Activated naive CD8-positive, alpha-beta T cell treated with anti-CD3 and anti-CD28 coated beads for 36 hours (primary cell): ENCODE measurements at places on chromosomes 16 and 17. TPM values are rescaled to one million over a fixed set of nuclear protein-coding genes. Genes with fewer than 3 reads are reported as not detected.
A peak's percentile ranks its signal among the peaks of the same experiment; 100 is the strongest.

The NOG gene
- 4.5 TPM for total RNA-seq

The TNS4 gene
- 7.3 TPM for total RNA-seq

The PPM1E gene
- 0.06 TPM for total RNA-seq

The TBX6 gene
- 1.1 TPM for total RNA-seq

The SLC46A1 gene
- total RNA-seq: 5.2 TPM

The MGAT5B gene
- 0.18 TPM for total RNA-seq

The DLX4 gene
- 0.62 TPM for total RNA-seq

The TEKT5 gene
- total RNA-seq: not detected

The SLFN12 gene
- total RNA-seq: 8.6 TPM

The CDH16 gene
- not detected for total RNA-seq

The ABCC11 gene
- total RNA-seq: 0.16 TPM

DNA sequence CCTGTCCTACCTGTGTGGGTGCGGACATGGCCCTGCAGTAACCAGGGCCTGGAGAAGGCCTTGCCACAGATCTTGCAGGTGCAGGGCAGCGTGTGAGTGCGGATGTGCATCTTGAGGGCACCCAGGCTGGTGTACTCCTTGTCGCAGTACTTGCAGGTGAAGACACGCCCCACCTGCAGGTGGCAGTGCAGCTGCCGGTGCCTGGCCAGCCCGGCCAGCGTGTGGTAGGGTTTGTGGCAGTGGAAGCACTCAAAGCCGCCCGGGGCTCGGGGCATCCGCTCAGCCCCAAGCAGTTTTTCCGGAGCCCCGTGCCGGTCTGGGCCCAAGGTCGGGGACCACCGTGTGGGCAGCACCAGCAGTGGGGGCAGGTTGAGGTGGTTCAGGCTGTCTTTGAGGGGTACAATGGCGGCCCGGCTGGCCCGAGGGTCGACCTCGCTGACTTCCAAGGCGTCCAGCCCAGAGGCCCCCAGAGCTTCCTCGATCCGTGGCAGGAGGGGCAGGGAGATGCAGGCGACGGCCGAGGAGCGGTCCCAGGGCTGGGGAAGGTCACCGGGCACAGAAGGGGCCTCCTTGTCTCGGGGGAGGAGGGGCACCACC lies 5.1 kb downstream of the SNAI3 start:
- H3K36me3 ChIP-seq: no peaks in the 10 kb centered on the region
- no peaks in the 10 kb centered on the region for H3K27me3 ChIP-seq
- peak; percentile 69 for DNase-seq
- peak overlapping the region; percentile 94 for H3K27ac ChIP-seq
- peak overlapping the region; percentile 62 for H3K4me3 ChIP-seq

- H3K36me3 ChIP-seq: no peaks in the 10 kb centered on the region
- H3K27me3 ChIP-seq: no peaks in the 10 kb centered on the region
- no peak overlapping the region for H3K27ac ChIP-seq
- no peak for DNase-seq
Observed at GRCh38 chr17:33486135-33486885, 193.2 kb upstream of the ASIC2 start.

DNA sequence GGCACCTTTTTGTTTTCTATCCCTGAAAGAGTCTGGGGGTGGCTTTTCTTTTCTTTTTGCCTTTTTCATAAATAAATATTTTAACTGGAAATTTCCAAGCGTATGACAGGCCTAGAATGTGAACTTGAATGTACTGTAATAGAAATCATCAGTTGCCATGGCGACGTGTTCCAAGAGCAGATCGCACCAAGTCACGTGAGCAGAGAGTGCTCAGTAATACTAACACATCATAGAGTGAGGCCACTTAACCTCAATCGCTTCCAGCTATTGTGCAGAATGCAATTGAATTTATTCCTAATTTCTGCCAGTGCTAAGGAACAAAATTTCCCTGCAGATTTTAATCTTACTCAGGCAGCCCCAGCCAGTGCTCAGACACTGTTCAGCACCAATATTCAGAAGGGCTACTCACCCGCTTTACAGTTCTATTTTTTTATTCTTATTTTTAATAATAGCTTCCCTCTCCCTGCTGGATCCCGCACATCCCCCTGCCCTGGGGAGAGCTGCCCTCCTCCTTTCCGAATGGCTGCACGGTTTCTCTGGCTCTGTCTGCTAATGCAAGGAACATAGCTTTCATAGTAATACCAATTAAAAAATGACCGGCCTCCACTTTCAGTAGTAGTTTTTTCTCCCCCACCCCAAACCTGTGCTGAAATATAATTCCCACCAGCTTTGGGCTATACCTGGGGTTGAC lies 26.2 kb upstream of the PMFBP1 start:
- no peak overlapping the region for H3K4me3 ChIP-seq
- peaks cover 2% of the 10 kb centered on the region for H3K4me1 ChIP-seq
- H3K27me3 ChIP-seq: no peaks in the 10 kb centered on the region
- H3K27ac ChIP-seq: no peak overlapping the region

DNA sequence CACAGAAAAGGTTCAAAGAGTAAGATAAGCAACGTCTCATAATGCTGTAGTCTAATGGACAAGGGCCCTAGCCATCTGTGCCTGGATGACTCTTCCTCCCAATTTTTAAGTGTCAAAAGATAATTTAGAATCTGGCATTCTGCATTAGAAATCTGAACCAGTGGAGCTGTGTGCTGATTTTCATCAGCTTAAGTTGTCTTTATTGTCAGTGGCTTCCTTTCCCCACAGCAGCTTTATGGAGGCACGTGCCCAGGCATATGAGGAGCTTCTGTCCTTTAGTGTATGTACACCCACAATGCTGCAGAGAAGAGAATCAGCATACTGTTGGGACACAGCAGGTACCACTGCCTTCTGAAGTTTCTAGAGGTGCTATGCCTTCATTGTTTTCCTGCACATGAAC lies 37.9 kb downstream of the HEATR6 start:
- H3K27me3 ChIP-seq: peaks cover 16% of the 10 kb centered on the region
- peaks cover 7% of the 10 kb centered on the region for H3K4me1 ChIP-seq
- peaks cover 10% of the 10 kb centered on the region for H3K36me3 ChIP-seq
- no peak overlapping the region for H3K27ac ChIP-seq
- DNase-seq: no peak

- no peaks in the 10 kb centered on the region for H3K4me1 ChIP-seq
- no peak overlapping the region for H3K27ac ChIP-seq
- H3K4me3 ChIP-seq: no peak overlapping the region
- no peaks in the 10 kb centered on the region for H3K36me3 ChIP-seq
- peaks cover 8% of the 10 kb centered on the region for H3K27me3 ChIP-seq
- DNase-seq: no peak
Observed at GRCh38 chr16:1279945-1280589, 24.2 kb downstream of the TPSD1 start.

DNA sequence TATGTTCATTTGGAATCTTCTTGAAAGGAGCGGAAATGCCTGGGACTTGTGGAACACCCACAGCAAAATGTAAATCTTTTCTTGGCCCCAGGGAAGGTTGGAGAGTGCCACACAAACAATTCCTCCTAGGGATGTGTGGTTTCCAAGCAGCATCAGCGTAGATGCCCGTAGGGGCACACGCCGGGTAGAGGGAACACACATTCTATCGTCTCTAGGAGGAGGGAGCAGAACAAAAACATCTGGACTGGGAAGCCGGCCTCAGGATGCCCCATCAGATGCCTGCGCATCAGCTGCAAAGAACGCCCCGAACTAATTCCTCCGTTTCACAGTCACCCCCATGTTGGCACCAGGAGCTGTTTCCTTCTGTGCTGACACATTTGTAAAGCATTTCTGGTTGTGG lies 357.9 kb upstream of the ZFHX3 start:
- DNase-seq: no peak
- no peaks in the 10 kb centered on the region for H3K4me1 ChIP-seq
- no peaks in the 10 kb centered on the region for H3K27me3 ChIP-seq
- no peaks in the 10 kb centered on the region for H3K36me3 ChIP-seq
- H3K4me3 ChIP-seq: no peak overlapping the region

DNA sequence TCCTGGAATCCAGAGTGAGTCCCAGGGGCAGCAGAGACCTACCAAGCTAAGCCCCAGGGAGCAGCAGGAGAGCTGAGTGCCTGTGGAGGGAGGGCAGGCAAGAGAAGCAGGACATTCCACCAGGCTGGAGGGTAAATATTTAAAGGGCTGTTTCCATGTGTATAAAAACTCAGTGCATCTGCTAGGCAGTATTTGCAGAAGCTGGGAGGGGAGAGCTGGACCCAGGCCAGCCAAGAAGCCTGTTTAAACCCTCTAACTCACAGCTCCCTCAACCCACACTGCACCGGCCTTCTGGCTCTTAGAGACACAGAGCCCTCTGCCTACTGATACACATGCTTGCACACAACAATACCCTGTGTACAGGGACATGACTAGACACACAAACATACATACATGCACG lies 22.5 kb upstream of the TMEM132E start:
- H3K4me1 ChIP-seq: no peaks in the 10 kb centered on the region
- no peak overlapping the region for H3K27ac ChIP-seq
- H3K4me3 ChIP-seq: no peak overlapping the region
- DNase-seq: no peak
- H3K36me3 ChIP-seq: no peaks in the 10 kb centered on the region

GRCh38 chr17:55160501-55160900 lies 104.3 kb upstream of the HLF start:
- no peaks in the 10 kb centered on the region for H3K4me1 ChIP-seq
- DNase-seq: no peak
- no peak overlapping the region for H3K27ac ChIP-seq

DNA sequence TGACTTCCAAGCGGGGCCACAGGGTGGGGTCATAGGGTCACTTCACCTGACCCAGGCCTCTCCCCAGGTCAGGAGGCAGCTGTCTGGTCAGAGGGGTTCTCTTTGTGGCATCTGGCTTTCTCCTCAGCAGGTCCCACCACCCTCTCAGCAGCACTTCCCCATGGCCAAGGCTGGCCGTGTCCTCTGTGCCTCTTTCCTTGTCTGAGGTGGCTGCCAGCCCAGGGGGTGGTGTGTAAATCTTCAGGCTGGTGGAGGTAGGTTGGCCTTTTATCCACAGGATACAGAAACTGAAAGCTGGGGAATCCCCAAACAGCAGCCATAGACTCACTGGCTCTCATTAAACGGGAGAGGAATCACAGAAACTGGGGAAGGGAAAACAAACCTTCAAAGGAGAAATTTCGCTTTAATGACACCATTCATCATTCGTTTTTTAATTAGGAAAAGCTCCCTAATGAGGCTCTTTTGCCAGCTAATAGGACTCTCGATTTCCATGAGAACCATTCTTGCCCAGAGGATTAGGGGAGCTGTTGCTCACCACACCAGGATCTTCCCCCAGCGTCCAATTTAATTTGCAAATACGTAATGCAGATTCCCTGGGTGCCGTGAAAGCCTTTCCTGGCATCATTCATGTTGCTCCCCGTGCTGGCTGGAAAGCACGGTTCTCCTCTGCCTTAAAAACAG lies 18.0 kb downstream of the C17orf75 start:
- H3K27ac ChIP-seq: peak overlapping the region; percentile 66
- H3K36me3 ChIP-seq: no peaks in the 10 kb centered on the region
- peaks cover 2% of the 10 kb centered on the region for H3K27me3 ChIP-seq

DNA sequence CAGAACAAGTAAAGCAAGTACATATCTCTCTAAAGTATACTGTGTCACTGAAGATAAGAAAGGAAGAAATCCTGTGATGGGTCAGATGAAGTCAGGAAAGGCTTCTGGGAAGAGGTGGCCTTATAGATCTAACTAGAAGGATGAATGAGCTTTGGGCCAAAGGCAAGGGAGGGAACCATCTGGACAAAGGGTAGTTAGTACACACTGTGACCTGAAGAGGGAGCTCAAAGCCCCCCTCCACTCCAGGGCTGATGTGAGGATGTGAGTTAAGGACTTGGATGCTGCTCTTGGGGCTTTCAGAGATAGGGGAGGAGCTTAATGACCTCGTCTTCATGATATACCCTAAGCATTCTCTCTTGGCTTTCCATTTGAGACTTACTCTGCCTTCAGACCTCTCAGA lies 185.3 kb upstream of the CACNG3 start:
- no peak overlapping the region for H3K27ac ChIP-seq
- peak; percentile 24 for DNase-seq
- H3K36me3 ChIP-seq: peaks cover 9% of the 10 kb centered on the region
- H3K4me1 ChIP-seq: peaks cover 21% of the 10 kb centered on the region

DNA sequence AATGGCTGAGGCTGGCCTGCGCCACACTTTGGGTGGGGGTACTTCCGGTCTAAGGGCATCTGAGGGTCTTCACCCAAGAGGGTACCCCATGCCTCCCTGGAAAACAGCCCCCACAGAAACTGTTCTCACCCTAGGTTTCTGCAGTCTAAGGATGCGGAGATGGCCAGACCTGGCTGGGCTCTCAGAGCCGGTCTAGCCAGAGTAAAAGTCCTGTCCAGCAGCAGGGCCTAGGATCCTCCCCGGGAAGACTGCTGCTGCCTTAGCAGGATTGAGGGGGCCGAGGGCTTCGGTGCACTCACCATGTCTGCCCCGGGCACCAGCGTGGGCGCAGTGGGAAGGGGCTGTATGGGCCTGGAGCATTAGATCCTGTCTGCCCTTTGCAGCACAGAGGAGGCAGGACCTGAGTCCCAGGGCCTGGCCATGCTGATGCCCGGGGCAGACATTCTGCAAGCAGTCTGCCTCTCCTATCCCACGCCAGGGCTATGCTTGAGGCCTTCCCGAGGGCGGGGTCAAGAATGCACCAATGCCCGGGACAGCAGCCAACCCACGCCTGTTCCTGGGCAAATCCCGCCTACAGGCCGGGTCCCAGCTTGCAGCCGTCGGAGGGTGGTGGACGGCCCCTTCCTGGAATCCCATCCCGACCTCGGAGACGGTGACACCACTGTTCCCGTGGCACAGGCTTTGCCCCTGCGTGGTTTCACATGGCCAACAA lies 54.7 kb downstream of the CBFA2T3 start:
- H3K4me3 ChIP-seq: no peak overlapping the region
- no peaks in the 10 kb centered on the region for H3K27me3 ChIP-seq
- H3K27ac ChIP-seq: no peak overlapping the region
- H3K4me1 ChIP-seq: peaks cover 6% of the 10 kb centered on the region

GRCh38 chr17:44308320-44308818 lies at the start of gene RUNDC3A:
Gene RUNDC3A (plus strand): TSS chr17:44308601. CDS start chr17:44308833, 232 bp downstream.
- H3K36me3 ChIP-seq: no peaks in the 10 kb centered on the region
- DNase-seq: peak; percentile 85
- H3K4me1 ChIP-seq: peaks cover 4% of the 10 kb centered on the region
- peak within 1 kb of the TSS; percentile 35 for H3K4me3 ChIP-seq
- H3K27me3 ChIP-seq: peaks cover 45% of the 10 kb centered on the region

- H3K27ac ChIP-seq: no peak overlapping the region
- H3K4me3 ChIP-seq: no peak overlapping the region
- H3K4me1 ChIP-seq: no peaks in the 10 kb centered on the region
- H3K27me3 ChIP-seq: no peaks in the 10 kb centered on the region
- H3K36me3 ChIP-seq: no peaks in the 10 kb centered on the region
Observed at GRCh38 chr16:62665269-62665668, 629.0 kb upstream of the CDH8 start.

- peaks cover 7% of the 10 kb centered on the region for H3K4me1 ChIP-seq
- H3K4me3 ChIP-seq: no peak overlapping the region
- DNase-seq: no peak
- no peak overlapping the region for H3K27ac ChIP-seq
Observed at GRCh38 chr17:79080761-79081290, 6.2 kb downstream of the ENGASE start.

- no peaks in the 10 kb centered on the region for H3K4me1 ChIP-seq
- no peaks in the 10 kb centered on the region for H3K27me3 ChIP-seq
- H3K36me3 ChIP-seq: no peaks in the 10 kb centered on the region
- DNase-seq: no peak
Observed at GRCh38 chr17:78438271-78438691, 59.8 kb downstream of the PGS1 start.

- H3K27me3 ChIP-seq: no peaks in the 10 kb centered on the region
- no peaks in the 10 kb centered on the region for H3K36me3 ChIP-seq
- peaks cover 6% of the 10 kb centered on the region for H3K4me1 ChIP-seq
- H3K27ac ChIP-seq: no peak overlapping the region
- no peak for DNase-seq
- no peak overlapping the region for H3K4me3 ChIP-seq
Observed at GRCh38 chr17:69043098-69043734, 17.5 kb downstream of the ABCA9 start.
